Stimulated activated CD8-positive, alpha-beta memory T cell treated with anti-CD3 and anti-CD28 coated beads, Interleukin-2, amount 100 ng/mL, for 1 hour (primary cell): ENCODE measurements at places on chromosomes 1 and 21.
A peak's percentile ranks its signal among the peaks of the same experiment; 100 is the strongest.

- DNase-seq: no peak
Observed at GRCh38 chr21:32089766-32090165, 189.1 kb downstream of the MIS18A start.

DNA sequence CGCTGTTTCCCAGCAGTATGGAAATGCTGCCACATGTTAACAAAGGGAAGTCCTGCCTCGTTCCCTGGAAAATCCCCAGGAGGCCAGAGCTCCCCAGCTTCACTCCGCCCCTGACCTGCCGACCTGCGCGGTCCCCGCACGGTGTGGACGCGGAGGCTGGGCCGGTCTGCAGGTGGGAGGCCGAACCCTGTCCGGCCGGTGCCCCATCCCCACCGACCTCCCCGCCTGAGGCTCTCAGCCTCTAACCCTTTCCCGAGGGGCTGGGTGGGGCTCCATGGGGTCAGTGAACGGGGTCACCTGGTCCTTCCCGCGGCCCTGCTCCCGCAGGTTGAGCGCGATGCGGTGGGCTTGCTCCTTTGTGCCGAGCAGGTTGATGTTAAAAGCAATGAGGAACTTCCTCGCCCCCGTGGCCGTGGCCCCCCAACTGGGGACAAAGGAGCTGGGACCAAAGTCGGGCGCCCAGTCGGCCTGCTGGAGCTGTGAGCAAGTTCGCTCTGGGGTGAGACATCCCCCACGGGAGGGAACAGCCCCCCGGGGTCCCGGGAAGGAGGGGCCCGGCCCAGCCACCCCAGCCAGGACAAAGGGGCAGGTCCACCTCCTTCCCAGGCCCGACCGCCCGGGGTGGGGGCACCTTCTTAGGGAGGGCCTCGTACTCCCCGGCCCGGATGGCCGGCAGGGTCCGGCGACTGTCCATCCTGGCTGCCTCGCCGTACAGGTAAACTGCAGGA lies 4.0 kb downstream of the FTCD start:
- DNase-seq: no peak

GRCh38 chr1:74180490-74180889 lies 17.5 kb downstream of the LRRIQ3 start:
- DNase-seq: no peak

DNA sequence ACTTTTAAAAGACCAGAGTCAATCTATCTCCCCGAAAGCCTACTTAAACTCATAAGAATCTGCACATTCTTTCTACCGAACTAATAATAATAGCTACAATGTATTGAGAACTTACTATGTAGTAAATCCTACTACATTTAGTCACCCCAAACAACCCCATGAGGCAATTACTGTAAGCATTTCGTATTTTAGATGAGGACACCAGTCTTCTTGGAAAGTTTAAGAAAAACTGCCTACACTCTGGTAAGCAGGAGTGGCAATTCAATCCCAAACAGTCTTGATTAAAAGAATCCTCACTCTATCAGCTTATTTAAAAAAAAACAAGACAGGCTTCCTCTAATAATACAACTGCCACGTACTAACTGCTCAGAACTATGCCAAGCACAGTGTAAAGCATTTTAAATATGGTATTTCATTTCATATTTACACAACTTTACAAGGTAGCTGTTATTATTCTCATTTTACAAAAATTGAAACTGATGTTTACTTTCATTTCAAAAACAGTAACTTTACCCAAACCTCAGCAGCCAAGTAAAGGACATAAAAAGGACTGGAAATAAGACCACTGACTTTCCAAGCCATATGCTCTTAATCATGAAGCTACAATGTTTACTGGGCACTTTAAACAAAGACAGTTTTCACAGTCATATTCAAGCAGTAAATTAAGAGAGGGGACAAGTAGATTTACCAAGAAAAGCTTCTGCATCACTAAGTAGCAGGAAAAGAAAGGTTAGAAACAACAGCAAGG lies 13.9 kb downstream of the ARID4B start:
- no peak for DNase-seq

GRCh38 chr1:224235813-224236493 lies 52.9 kb downstream of the DEGS1 start:
- no peak for DNase-seq

DNA sequence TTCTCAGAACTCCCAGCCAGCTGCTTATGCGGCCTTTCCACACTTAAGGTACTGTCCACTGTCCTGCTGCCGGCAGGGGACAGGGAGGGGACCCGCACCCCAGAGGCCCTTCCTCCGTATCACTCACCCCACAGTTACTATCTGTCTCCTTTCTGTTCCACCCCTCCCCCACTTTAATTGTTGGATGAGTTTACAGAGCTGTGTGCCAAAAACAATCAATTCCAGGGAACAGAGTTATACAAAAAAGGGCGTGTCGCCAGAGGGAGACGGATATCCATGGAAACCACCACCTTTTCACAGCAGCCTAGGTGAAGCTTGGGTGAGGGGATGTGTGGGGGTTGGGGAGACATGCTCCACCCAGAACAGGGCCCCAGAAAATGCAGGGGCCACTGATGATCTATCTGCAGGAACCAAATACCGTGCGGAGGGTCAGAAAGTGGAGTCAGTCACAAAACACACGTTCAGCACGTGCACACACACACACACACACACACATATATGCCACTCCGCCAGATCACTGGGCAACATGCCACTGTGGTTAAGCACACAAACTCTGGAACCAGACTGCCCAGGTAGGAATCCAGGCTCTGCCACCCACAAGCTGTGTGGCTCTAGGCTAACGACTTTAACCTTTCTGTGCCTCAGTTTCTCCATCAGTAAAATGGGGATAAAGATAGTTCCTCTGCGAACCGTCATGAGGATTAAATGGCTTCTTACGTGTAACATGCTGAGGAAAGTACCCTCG lies 30.5 kb downstream of the CASZ1 start:
- no peak for DNase-seq

DNA sequence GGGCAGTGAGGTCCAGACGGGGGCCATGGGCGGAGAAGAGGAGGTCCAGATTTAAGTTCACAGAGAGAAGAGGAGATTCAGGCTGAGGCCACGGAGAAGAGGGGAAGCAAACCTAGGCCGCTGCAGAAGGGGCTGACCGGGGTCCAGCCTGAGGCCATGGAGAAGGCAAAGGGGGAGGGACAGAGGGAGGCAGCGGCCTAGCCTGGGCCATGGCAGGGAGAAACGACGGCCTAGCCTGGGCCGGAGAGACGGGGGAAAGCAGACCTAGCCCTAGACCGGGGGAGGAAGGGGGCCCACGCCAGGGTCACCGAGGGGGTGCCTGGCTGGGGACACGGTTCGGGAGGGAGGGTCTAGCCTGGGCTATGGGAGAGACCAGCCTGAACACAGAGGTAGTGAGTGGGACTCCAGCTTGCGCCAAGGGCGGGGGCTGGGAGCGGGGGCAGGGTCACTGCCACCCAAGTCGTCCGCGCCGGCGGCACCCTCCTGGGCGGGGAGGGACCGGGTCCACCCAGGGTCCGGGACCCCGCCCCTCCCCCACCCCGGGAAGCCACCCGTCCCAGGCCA lies 459 bp downstream of the CAPZB start:
- peak; percentile 7 for DNase-seq

DNA sequence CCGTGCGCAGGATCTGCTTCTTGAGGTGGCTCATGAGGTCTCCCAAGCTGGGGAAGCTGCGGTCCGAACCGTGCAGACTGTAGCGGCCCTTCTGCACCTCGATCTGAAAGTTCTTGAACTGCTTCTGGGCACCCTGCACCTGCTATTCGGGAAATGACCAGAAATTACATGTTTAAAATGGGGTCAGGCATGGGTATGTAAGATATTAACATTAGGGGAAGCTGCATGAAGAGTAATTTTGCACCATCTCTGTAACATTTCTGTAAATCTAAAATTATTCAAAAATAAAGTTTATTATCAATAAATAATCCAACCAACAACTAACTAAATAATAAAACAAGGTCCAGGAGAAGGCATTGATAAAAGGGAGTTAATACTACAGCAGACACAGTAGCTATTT lies 110.7 kb downstream of the RAVER2 start:
- DNase-seq: no peak

DNA sequence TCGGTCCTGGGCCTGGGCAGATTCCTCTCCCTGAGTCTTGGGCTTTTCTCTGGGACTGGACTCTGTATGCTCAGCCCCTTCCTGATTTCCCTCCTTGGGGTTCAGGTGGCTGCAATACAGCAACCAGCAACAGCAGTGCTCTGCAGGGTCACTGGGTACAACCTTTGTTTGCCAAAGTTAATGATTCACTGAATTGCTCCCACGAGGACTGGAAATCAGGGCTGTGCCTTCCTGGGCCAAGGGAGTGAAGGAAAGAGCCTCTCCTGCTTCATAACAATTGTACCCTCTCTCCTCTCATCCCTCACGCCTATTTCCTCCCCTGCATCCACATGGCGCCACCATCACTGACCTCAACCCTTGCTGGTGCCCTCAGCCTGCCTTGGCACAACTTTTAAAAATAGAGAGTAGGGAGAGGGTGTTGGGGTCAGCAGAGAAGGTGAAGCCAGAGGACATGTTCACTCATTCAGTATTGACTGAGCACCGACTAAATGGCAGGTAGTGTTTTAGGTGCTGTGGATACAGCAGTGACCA lies 52.8 kb upstream of the GOLT1A start:
- no peak for DNase-seq

DNA sequence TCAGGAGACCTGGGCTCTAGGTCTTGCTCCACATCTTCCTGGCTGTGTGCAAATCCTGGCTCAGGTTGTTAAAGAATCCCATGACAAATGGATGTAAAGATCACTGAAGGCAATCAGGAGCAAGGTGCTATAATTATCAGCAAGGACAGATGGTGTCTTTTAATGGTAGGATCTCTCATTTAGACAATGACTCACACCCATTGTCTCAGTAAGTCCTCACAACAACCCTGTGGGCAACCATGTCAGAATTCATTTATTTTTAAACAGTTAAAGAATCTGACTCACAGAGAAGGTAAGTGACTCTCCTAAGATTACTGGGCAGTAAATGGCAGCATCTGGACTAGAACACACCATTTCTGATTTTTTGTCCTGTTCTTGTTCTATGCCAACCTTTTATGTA lies 32.8 kb downstream of the RNASEL start:
- no peak for DNase-seq

GRCh38 chr21:24183077-24183476 lies 1424.2 kb downstream of the MRPL39 start:
- DNase-seq: no peak

- DNase-seq: no peak
Observed at GRCh38 chr1:119651133-119651532, 3.1 kb upstream of the ZNF697 start.

GRCh38 chr1:81780705-81781454 lies 19.9 kb upstream of the ADGRL2 start:
- DNase-seq: no peak

DNA sequence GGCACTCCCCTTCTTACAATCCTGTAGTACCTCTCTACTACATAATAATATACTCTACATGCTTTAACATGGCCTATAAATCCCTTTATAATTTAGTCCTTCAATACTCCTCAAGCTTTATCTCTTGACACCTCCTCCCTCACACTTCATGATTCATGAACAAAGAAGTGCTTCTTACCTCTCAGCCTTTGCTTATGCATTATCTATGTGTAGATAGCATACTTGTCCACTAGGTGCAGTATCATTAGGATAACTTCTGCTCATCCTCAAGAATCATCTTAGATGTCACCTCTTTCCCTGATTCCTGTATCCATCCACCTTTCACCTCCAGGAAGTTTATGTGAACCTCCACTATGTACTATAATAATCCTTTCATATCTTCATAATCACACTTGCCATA lies 74.4 kb downstream of the COL24A1 start:
- no peak for DNase-seq
